GM03348 (cell line): ENCODE measurements at places on chromosomes 6 and 20.

GRCh38 chr20:906001-906520 is 10.1 kb downstream of the ANGPT4 start:
- DNase-seq = no peak

DNA sequence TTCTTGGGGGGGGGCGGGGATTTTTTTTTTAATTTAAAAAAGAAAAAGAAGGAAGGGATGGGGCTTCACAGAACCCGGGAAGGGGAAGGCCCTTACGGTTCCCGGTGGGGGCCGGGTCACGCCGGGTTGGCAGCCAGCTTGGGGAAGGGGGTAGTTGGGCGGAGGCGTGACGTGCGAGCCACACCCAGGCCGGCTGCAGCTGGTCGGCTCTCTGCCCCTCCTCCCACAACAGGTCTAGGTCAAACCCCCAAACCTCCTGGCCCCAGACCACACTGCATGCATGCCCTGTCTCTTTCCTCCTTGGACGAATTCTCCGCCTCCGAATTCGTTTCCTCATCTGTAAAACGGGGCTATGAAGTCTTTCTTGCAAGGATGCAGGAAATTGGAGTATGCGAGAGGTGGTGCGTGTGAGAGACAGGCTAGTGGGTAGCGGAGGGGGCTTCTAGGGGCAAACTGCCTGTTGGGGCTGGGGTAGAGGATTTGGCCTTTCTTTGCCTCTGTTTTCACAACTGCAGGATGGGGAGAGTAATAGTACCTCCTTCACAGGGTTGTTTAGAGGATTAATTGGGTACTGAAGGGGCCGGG is 828 bp downstream of the HCK start:
- DNase-seq = no peak

DNA sequence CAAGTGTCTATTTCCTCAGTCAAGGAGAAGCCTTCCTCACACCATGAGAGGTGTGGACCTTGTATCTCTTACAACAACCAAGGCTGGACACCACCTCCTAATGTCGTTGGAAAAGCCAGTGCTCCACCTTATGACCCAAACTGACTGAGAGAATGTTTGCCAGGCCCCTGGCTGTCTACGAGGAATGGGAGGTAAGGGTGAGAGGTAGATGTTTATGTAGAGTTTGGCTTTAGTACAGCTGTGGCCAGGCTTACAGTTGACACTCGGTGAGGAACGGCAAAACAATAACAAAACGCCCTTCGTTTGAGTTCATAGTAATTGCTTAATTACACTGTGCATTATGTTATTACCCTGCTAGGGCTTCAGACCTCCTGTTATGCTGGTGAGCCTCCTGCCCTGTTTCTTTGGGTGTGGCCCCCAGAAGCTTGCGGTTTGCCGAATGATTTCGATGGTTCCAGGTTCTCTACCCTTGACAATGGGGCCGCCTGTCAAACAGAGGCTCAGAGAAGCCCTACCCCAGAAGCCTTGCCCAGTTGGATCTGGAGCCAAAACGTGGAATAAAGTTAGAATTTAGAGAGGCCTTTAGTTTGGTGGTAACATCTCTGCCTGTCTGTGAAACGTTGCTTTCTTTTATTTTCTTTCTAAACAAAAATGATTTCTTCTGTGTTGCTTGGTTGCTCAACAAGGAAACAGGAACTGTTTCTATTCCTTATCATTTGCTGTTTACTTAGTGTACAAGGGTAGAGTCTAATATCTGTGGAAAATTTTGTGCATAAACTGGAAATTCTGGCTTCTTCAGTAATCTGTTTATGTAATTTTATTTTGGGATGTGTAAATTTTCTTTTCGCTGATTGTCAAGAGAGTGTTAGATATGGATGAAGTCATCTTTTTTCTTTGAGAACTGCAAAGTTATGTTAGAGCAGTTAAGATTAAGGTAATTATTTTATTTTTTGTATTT is 60.4 kb upstream of the FOXQ1 start:
- DNase-seq = no peak

- no peak for DNase-seq
These were observed 69.7 kb downstream of the SAMD5 start for GRCh38 chr6:147578159-147578558.

- no peak for DNase-seq
These were observed 33.5 kb downstream of the FAM8A1 start for GRCh38 chr6:17633465-17634188.

DNA sequence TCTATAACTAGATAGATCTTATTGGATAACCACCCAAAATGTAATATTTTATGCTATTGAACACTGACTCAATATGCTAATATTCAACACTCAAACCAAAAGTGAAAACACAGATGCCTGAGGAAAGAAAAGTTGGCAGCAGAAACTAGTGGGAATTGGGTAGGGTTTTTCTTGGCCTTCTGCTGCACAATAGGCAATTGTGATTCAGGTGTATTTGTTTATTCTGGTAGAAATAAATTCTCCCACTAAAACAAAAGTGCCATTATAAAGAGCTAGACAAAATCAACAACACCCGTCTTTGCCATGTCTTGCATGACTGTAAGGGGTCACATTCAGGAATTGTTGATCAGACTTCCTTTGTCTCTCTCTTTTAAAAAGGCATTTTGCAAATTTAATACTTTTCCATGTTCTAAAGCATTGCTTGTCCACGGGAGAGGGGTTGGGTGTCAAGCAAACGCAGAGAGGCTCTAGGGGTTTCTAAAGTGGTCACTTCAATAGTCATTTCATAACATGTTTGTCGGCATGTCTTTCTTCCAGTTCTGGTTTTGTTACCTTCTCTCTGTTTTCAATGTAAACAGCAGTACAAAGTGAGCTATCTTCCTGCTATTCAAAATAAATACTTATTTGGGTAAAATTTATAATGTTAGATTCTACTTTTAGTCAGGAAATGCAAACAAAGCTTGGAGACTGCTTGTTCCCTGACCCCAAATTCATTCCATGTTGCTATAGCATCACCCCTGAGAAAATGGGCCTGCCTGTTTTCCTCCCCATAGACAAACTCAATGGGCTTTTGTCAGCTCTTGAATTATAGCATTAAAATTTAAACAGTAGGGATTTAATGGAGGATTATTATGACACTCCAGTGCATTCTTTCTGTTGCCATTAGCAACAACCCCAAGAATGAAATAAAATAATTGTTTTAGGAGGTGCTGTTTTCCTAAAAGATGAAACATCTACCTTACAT is 217.0 kb upstream of the CCN2 start:
- no peak for DNase-seq

DNA sequence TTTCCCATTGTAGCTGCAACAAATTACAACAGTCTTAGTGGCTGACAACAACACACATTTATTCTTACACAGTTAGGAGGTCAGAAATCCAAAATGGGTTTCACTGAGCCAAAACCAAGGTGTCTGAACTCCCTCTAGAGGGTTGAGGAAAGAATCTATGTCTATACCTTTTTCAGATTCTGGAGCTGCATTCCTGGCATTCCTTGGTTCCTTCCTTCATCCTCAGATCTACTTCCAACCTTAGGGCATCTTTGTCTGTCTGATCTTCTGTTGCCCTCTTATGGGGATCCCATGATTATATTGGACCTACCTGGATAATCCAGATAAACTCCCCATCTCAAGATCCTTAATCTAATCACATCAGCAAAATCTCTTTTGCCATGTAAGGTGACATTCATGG is 540.9 kb upstream of the MAP3K7 start:
- no peak for DNase-seq

DNA sequence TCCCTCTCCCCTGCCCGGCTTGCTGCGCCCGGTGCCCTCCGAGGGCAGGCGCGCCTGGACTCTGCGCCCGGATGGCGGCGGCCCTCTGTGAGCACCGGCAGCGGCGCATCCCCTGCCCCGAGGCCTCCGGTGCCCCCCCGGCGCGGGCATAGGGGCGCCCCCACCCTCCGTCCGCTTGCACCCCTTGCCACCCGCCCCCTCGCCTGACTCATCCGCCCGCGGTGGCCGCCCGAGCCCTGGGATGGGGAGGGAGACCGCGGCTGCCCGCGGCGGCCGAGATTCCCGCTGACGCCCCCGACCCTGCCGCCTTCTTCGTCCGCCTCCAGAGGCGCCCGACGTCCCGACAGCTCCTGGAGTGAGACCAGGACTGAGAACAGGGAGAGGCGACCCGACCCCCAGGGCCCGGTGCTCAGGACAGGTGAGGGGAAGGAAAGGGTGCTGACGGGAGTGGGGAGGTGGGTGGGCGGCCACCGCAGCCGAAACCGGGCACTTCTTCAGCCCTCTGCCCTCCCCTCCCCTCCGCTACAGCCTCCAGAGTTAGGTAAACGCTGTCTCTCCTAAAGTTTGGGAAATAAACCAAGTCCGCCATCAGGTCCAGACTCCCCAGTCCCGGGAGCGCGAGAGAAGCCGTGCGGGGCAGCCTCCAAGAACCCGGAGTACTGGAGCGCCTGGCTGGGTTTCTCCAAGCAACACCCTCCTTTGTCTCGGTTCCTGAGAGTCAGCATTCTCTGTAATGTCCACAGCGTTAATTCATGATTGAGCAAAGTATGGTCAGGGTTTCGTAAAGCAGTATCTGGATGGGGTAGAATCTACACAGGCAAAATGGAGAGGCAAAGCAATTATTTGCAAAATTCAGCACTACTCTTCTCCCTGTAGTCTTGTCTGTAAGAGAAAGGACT is 539 bp downstream of the TMEM200A start:
- peak; percentile 87 for DNase-seq

- DNase-seq = no peak
These were observed 2.1 kb downstream of the BTN1A1 start for GRCh38 chr6:26502165-26502564.

DNA sequence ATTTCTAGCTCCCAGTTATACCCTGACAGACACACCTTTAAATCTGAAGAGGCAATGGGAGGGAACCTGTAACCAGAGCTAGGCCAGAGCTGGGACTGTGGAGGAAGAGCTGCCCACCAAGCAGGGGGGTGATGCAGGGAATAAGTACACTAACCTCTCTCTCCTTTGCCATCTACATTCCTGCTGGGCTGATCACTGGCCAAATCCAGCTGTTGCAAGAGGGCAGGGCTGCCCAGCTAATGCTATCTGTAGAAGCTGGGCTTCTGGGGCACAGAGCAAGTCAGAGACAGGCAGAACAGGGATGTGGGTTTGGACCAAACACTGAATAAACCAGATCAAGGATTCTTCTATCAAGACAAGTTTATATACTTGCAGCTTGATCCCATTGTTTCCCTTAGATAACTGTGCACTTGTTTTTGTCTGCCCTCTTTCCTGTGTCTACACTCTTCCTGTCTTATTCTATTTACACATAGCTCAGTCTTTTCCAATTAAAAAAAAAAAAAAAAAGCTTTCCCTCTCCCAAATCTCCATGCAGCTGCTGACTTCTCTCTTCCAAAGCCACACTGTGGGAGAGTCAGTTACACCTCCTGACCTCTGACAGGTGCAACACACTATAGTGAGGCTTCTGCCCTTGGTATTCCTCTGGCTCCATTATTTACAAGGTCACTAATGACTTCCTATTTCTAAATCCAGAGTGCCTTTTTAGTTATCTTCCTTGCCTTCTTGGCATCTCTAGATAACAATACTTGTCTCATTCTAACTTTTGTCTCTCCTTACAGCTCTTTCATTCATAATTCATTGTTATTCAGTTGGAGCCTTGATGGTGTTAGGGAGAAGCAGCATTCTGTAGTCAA is 43.7 kb downstream of the TRIM38 start:
- DNase-seq = no peak

DNA sequence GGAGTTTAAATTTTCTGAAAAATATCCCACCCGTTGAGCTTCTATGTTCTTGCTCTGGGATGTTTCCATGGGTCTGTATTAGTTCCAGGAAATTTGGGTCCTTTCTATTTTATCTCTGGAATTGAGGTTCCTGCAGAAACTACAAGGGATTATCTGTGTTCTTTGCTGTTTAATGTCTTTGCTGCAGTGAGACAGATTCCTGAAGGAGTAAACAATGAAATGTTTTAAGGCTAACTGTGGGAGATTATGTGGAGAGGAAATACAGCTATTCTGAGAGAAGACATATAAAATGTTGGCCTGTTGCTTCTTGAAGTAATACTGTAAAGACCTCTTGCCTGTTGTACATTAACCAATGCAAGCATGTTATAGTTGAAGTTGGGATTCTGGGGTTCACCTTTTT is 43.5 kb downstream of the SAMD5 start:
- no peak for DNase-seq

DNA sequence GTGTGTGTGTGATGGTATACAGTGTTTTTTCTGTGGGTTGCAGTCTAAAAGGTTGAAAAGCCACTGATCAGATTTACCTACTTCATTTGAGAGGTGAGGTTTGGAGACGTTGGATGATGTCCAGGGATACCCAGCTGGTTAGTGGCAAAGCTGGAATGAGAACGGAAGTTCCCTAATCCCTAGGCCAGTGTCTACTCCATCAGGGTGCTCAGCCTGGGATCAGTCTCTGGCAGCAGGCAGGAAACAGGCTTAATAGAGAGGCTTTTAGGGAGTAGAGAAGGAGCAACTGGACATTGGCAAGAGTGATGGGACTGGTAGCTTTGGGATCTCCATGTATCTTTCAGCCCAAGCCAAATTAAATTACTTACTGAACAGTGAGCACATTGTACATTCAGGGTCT is 80.7 kb downstream of the C6orf52 start:
- no peak for DNase-seq

DNA sequence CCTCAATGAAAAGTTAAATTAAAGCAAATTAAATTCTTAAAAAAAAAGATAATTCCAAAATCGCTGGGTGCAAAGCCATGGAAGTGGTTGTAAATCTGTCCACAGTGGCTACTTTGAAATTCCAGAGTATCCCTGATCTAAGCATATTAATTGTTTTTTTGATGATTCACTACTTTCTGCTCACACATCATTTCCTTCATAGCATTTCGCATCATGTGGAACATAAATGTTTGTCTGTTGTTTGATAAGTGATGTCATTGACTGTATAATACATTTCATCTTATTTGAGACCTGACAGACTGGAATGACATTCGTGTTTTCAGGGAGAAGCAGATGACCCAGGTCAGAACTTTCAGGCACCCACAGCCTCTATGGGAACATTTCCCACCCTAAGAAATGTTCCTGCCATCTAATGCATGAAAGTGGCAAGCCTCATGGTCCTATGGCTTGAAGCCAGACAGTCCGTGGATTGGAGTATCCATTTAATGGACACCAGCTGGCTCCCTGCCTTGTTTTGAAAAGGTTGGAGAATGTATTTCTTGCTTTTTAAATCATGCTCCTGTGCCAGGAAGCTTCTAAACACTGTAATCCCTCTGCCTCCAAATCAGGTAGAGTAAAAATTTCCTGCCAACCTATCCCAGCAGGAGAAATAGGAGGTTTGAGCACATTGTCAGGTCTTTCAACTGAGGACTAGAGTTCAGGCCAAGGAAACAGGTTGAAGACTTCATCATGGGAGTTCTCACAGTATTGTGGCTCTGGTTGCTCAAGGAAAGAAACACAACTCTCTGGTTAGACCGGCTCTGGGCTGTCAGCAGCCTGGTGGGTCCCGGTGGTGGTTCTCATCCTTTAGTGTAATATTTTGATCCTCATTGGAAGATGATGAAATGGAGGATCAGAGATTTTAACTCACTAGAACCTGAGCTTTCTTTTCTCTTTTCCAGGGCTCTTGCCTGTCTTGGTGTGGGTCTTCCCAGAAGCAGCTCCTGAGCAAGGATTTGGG is 157.9 kb downstream of the SLC24A3 start:
- DNase-seq = no peak

DNA sequence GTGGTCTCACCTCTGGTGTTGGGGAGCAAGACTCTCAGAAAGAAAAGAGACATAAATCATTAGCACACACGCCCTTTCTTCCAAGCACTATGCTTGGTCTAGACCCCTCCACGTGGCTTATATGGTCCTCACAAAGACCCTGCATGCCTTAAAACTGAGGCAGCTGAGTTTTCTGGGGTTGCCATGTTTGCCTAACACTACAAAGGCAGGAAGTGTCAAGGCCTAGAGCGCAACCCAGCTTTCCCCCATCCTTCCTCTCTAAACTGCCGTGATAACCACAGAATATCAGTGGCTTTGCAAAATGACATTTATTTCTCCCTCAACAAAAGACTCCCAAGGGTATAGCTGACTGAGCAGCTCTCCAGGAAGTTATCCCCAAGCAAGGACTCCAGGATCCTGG is 146.5 kb upstream of the TOP1 start:
- DNase-seq = no peak
